ENCODE measurements at places on chromosomes 13 and 19. TPM values are rescaled to one million over a fixed set of nuclear protein-coding genes. Genes with fewer than 3 reads are reported as not detected.

Gene CEACAM8
- total RNA-seq: not detected

Gene EPSTI1
- 29.6 TPM for total RNA-seq

Gene C13orf42
- total RNA-seq: not detected

DNA sequence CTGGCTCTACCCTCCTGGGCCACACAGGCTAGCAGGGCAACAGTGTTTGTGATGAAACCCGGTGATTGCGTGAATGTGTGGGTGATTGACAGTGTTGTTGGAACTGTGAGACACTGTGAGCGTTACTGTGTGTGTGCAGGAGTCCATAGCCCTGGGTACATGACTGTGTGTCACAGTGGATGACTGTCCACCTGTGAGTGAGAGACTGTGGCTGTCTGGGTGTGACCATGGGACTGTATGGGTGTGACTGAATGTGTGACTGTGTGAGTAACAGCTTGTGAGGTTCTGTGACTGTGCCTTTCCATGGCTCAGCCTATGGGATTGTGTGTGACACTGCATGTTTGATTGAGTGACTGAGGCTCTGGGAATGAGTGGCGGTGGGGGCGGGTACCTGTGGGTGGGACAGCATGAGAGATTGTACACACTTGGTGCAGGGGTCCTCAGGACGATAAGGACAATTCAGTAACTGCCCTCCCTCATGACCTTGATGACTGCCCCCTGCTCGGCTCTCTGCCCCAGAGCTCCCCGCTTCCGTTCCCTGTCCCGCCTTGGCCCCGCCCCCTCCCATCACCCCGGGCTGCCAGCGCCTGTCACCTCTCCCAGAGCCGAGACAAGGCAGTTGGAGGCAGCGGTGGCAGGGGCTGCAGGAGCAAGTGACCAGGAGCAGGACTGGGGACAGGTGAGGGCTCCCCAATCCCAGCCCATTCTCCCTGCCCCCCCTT lies at the start of gene GIPR:
Gene GIPR, plus strand, starts transcription at position 602 of the 722 bp plus-strand sequence. CDS start 1,300 bp downstream, outside the sequence.
- peaks cover 3% of the 10 kb centered on the region for H3K36me3 ChIP-seq
- H3K27ac ChIP-seq: peak within 1 kb of the TSS; percentile 78
- H3K4me1 ChIP-seq: peaks cover 41% of the 10 kb centered on the region
- DNase-seq: peak; percentile 87
- peak within 1 kb of the TSS; percentile 94 for H3K4me3 ChIP-seq
- H3K27me3 ChIP-seq: no peaks in the 10 kb centered on the region

GRCh38 chr13:104487006-104487405 lies 1420.8 kb upstream of the SLC10A2 start:
- no peak overlapping the region for H3K4me3 ChIP-seq
- DNase-seq: no peak
- H3K27ac ChIP-seq: no peak overlapping the region
- no peaks in the 10 kb centered on the region for H3K27me3 ChIP-seq
- no peaks in the 10 kb centered on the region for H3K36me3 ChIP-seq

DNA sequence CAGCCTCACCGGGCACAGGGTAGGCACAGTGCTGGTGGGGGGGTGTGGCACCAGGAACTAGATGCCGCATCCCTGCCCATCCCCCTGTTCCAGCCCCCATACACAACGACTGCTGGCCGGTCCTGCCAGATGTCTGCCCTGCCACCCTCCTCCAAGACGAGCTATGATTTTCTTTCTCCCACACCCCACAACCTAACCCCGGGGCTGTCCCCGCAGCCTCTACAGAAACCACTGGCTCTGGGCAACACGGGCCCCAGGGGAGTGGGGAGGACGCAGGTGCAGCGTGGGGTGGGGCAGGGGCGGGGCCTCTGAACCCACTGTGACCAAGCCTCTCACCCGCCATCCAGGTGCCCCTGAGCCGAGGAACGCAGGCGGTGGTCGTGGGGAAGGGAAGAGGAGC lies 15.5 kb downstream of the PGLS start:
- no peaks in the 10 kb centered on the region for H3K36me3 ChIP-seq
- H3K4me3 ChIP-seq: no peak overlapping the region

DNA sequence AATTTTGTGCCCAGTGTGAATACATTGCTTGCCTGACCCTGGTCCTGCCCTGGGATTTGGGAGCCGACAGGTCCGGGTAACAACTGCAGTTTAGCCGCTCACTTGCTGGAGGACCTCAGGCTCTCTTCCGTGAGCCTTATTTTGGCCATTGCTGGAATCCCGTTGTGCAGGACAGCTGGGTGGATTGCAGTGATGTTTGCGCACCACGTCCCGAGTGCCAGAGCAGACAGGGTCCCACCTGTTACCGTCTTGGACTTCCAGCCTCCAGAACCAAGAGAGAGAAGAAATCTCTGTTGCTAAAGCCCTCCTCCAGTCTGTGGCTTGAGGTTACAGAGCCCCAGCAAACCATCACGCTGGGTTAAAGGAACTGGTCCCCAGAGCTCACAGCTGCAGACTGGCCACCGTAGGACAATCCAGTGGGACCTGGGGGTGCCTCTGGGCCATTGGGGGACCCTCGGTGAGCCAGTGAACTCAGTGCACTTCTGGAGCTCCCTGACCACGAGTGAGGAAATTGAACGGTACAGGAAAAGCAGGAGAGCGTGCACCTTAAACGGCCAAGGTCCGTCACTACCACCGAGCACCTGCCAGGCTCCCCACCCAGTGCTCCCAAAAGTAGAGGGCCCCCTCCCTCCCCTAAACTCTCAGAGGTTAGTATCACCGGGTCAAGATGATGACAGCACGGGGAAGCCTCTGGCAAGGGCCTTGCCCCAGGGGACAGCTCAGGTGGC lies 92.9 kb downstream of the GNG7 start:
- H3K4me3 ChIP-seq: peak overlapping the region; percentile 68
- no peaks in the 10 kb centered on the region for H3K36me3 ChIP-seq
- peak overlapping the region; percentile 87 for H3K27ac ChIP-seq
- no peak for DNase-seq
- no peaks in the 10 kb centered on the region for H3K27me3 ChIP-seq

DNA sequence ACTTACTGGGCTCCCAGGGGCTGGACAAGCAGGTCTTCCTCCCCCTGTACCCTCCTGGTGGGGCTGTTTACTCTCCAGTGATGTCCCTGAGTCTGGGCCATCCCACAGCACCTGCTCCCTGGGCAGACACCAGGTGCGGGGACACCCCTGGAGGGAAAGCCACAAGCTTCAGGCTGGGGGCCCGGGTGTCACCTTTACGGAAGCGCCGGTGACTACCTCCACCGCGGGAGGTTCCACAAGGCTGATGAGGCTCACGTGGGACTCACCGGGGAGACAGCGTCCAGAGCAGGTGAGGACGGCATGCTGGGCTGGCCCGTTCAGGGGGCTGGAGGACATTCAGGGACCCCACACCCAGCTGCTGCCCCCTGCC lies 24.9 kb downstream of the NFILZ start:
- no peaks in the 10 kb centered on the region for H3K36me3 ChIP-seq
- H3K27me3 ChIP-seq: peaks cover 5% of the 10 kb centered on the region
- peak overlapping the region; percentile 62 for H3K4me3 ChIP-seq
- peaks cover 26% of the 10 kb centered on the region for H3K4me1 ChIP-seq
- peak overlapping the region; percentile 11 for H3K27ac ChIP-seq

DNA sequence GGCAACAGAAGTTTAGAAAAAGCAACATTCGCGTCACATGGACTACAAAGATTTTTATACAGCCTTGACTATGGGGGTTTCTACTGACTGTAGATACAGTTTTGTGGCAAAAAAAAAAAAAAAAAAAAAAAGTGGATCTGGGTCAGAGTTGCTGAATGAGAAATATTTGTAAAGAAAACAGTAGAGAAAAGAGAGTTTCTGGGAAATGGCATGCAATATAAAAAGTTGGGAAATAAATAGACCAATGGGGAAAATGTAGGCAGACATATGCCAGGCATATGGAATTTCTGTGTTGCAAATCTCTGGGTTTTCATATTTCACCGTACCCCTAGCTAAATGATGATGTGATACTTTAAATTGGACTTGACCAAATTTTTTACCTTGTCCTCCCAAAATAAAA lies 315.3 kb downstream of the EFNB2 start:
- DNase-seq: no peak
- H3K4me3 ChIP-seq: no peak overlapping the region
- no peaks in the 10 kb centered on the region for H3K36me3 ChIP-seq
- no peaks in the 10 kb centered on the region for H3K27me3 ChIP-seq
